ENCODE measurements at places on chromosomes 1 and 21.

- peak; percentile 31 for DNase-seq
These were observed at the start of gene ZDHHC18 for GRCh38 chr1:26826261-26827105. Gene ZDHHC18 (plus strand): TSS chr1:26826688. CDS start chr1:26826805, 117 bp downstream.

- no peak for DNase-seq
These were observed 20.6 kb downstream of the GPR3 start for GRCh38 chr1:27413004-27413403.

DNA sequence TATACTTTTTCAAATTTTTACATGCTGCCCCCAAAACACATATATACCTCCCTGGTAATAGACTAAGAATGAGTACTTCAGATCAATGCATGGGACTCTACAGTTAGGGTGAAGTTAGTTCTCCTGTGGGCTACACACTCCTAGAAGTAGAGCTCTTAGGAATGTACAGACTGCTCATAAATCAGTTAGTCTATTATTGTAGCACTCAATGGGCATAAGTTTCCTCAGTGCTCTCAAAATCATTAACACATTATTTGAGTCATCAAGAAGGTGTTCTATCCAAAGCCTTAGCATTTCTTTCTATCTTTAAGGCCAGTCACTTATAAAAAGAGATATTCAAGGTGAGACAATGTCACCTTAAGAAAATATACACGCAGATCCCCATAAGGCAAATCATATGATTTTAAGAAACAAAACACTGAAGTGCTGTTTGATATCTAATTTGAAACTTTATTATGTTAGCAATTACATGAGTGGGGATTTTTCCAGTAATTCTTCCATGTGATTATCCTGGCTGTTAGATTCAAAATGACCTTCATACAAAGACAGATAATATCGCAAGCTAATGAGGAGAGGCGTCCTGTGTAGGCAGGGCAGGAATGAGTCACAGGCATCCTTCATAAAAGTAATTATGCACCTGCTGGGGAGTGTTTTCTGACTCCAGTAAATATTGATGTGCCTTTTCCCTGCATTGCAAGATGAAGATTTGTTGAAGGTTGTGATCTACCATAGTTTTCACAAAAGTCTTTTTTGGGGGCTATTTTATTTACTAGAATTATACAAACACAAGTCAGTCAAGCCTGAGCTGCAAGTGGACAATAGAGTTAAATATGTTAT is 167.2 kb upstream of the ATP1B1 start:
- no peak for DNase-seq

GRCh38 chr21:25503981-25504380 is 103.3 kb downstream of the MRPL39 start:
- no peak for DNase-seq

DNA sequence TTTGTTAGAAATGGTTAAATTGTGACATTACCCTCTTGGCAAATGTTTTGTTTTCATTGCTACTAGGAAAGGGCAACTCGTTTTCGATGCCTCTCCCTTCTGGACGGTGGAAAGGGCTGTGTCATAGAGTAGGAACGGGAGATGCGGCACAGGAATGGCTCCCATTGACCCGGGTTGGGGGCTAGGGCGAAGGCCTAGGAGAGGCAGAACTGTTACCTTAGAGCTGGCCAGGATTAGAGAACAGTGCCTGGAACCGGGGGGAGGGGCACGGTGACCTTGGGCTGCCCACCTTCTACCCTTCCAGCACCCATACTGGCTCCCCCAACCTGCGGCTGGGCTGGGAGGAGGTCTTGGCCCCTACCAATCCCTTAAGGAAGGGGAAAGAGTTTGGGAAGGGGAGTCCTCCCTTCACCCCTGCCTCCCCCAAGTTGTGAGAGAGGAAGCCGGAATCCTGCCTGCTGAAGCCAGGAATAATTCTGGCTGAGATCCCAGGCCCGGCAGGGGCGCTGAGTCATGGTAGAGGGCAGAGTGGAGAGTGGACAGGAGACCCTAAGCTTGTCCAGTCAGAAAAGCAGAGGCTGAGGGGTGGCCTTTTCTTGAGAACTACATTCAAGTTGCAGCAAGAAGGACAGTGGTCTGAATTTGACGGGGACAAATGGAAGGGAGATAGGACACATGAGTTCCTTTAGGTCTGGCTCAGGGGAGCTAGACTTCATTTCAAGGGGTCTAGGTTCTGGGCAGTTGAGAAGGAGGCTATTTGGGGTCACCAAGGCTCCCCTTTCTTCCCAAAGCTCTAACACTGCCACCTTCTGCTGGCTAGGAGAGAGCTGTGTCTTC is 8.2 kb downstream of the LMNA start:
- DNase-seq = peak; percentile 90

- peak; percentile 74 for DNase-seq
These were observed 15.0 kb downstream of the DISP1 start for GRCh38 chr1:222829868-222830267.

DNA sequence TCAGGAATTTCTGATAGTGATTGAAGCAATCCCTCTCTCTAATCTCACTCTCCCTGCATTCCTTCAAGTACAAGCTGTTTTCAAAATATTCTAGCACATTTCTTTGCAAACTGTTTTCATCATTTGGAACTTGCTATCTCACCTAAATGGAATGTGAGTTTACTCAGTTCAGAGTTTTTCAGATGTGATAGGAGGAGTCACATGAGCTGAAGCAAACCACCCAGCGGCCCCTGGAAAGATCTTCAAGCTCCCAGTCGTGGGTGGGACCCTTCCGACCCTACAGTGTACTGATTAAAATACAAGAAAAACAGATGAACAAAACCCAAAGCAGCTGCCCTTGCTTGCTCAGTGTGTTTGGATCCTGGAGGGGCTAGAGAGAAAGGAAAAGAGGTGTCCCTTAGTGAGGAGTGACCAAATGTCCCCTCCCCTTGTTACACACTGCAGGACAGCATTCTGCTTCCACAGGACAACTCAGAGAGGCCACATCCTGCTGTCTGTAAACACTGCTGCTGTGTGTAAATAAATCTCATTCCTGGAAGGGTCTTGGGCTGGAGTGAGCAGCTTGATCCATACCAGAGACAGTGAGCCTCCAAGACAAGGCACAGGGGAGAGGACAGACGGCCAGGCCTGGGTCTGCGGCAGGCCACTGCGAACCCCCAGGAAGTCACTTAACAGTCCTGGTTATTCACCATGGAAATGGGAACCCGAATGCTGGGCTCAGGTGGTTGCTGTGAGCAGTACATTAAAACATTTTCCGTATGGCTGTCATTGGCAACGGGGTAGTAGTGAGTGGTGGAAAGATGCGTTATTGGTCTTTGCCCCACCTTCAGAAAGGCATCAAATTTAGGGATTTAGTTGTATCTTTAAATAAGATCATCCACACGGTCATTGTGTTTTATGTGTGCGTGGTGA is 229.2 kb downstream of the RHOU start:
- DNase-seq = peak; percentile 92

DNA sequence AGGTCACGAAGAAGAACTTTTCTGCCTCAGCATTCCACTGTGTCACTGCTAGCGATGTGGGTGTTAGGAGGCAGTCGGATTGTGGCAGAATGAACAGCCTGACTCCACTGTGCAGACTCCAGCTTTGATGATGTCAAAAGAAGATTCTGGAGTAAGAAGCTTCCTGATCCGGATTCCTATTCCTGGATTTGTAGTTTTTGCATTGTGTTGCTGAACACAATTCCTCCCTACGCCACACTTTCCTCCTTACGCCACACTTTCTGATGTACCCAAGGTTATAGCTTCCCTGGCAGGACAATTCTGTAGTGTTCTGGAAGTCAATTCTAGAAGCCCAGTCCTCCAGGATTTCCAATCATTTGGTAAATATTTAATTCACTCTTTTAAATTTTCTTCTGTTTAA is 665.2 kb upstream of the ADGRL2 start:
- DNase-seq = no peak

- peak; percentile 17 for DNase-seq
These were observed 45.3 kb upstream of the PODN start for GRCh38 chr1:53016705-53017104.

GRCh38 chr1:71298633-71299032 is 217.8 kb upstream of the ZRANB2 start:
- peak; percentile 36 for DNase-seq

DNA sequence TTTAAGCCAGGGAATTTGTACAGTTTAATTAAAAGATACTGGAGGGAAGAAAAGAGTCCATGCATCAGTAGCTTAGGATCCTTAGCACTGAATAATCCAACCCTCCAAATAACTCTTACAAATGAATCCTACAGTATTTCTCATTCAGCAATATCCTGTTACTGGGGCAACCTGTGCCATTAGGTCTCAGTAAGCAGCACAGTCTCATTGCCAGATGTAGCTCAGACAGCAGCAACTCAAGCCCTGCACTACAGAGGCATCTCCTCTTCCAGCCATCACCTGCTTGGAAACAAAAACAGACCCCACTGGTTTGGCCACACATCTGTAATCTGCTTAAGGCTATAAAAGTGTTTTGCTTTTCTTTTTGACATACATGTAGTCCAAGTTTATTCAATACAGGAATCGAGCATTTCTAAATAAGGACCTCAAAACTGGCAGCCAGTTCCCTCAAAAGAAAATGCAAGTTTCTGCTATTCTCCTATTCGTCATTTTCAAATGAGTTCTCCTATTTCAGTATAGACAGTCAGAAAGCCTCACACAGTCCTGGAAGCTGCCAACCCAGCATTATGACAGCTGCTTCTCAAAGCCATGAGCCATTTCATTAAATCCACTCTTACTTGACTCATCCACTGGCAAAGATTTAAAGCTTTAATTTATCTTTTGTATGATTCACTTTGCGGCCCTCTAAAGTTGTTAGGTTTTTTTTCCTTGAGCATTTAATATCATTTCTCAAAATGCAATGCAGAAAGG is 129.0 kb downstream of the APP start:
- DNase-seq = peak; percentile 67

- DNase-seq = peak; percentile 97
These were observed 5.9 kb upstream of the VPS45 start for GRCh38 chr1:150061632-150062101.

DNA sequence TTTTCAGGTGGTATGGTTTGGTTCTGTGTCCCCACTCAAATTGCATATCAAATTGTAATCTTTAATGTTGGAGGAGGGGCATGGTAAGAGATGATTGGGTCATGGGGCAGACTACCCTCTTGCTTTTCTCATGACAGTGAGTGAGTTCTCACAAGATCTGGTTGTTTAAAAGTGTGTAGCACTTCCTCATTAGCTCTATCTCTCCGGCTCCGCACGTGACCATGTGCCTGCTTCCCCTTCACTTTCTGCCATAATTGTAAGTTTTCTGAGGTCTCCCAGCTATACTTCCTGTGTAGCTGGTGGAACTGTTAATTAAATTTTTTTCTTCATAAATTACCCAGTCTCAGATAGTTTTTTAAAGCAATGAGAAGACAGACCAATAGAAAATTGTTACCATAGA is 843.2 kb downstream of the AMY1C start:
- no peak for DNase-seq

- no peak for DNase-seq
These were observed 18.3 kb upstream of the UAP1 start for GRCh38 chr1:162543228-162543627.

- peak; percentile 71 for DNase-seq
These were observed 105.9 kb downstream of the GPATCH2 start for GRCh38 chr1:217524787-217525520.

DNA sequence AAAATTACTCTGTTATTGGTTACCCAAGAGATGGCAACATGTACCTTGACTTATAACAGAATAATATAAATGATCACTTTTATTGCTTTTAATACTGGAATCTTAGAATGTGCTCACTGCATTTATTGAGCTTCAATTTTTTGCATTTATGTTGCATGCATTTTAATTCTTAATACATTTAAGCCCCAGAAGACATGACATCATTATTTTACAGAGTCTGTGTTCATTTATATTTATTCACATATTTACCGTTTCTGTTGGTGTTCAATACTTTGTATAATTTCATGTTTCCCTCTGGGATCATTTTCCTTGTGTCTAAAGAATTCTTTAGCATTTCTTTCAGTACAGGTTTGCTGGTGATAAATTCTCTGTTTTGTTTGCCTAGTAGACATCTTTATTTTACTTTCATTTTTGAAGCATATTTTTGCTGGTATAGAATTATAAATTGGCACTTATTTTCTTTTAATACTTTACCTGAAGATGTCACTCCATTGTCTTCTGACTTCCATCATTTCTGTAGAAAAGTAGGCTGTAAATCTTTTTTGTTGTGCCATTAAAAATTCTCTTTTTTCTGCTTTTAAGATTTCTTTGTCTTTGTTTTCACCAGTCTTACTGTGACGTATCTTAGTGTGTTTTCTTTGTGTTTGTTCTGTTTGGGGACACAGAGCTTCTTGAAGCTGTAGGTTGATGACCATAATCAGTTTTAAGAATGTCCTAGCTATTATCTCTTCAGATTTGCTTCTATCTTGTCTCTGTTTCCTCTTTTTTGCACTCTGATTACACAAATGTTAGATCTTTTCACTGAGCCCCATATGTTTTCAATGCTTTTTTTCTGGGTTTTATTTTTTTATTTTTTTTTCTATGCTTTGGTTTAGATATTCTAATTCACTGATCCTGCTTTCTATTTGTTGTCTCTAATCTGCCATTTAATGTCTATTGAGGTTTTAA is 26.9 kb downstream of the DISP3 start:
- no peak for DNase-seq

DNA sequence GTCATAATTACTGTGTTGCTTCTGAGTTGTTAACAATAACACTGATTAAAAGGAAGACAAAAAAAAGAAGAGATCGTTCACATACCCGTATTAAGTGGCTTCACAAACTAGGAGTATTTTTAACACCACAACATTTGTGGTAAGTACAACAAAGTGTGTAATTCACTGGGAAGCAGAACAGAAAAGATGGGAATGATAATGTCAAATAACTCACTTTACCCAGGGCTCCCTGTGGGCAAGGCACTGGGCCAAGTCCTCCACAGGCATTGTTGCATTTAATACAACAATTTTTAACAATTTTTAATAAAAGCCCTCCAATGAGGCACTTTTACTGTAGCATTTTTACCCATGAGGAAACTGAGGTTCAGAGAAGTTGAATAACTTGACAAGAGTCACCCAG is 385.0 kb upstream of the ST6GALNAC5 start:
- DNase-seq = no peak

DNA sequence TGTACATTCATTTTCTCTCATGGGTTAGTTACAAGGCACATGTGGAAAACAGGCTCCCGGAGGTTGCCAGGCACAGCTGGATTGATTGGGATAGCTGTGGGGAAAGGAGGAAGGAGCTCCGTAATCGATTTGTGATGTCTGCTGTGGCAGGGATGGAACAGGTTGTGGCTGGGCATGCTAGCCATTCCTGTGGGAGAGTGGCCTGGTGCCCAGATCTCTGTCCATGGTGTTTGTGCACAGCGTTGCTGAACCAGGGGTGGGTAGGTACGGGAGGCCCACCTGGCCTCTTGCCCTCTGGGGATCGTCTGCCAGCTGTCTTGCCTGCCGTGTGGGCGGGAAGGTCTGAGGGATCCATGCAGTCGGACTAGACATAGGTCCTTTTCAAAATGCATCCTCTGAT is 302.8 kb upstream of the VAMP3 start:
- DNase-seq = no peak

DNA sequence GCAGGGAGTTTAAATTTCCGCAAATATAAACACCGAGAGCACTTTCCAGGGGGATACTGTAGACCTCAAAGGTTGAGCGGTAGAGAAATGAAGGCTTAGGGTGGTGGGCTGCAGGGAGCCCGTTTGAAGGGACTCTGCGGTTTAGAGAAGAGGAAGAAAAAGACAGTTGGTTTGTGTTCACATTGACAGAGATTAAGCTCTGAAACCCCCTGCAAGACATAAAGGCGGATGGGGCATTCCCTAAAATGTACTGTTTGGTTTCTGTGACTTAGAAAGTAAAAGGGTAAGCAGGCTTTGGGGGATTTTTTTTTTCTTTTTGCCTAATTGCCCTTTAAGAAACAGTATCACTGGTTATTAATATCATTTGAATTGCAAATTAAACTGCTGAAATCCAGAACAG is 1.3 kb downstream of the KAZN start:
- no peak for DNase-seq

GRCh38 chr1:198254948-198255347 is 98.2 kb downstream of the NEK7 start:
- DNase-seq = peak; percentile 63

Data from fibroblast of lung (primary cell).